ENCODE measurements at places on chromosomes 2 and 18. TPM values are rescaled to one million over a fixed set of nuclear protein-coding genes. Genes with fewer than 3 reads are reported as not detected.

The CRACDL gene
- 14.8 TPM for total RNA-seq

The TBC1D8 gene
- 63.8 TPM for total RNA-seq

The AKAIN1 gene
- 3.1 TPM for total RNA-seq

The ALPI gene
- not detected for total RNA-seq

The SIX3 gene
- 0.52 TPM for total RNA-seq

The ZNF532 gene
- 52.1 TPM for total RNA-seq

The SLC4A1AP gene
- total RNA-seq = 15.6 TPM

The SPR gene
- total RNA-seq = 84.6 TPM

The PEX13 gene
- total RNA-seq = 19.8 TPM

The SCG2 gene
- 13.0 TPM for total RNA-seq

The CFAP53 gene
- total RNA-seq = 0.78 TPM

The CHRNA1 gene
- total RNA-seq = not detected
